ENCODE measurements at places on chromosomes 12 and 14. TPM values are rescaled to one million over a fixed set of nuclear protein-coding genes. Genes with fewer than 3 reads are reported as not detected.

DNA sequence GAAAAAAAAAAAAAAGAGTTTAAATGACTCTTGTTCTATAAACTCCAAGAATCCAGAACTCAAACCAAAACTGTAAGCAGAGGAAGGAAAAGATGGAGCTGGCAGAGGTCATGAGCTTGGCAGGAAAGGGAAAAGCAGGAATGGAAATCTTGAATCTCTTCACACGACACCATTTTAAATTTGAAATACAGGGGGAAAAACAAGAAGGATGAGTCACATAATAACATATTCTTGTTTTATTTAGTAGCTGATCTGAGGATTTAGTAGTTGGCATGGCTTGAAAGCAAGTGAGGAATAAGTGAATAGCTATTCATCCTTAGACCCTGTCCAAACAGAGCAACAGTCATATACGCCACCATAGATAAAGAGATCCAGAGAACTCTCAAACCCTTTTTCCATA is 35.0 kb downstream of the EPS8 start:
- H3K27ac ChIP-seq, result no peak overlapping the region
- H3K27me3 ChIP-seq, result no peaks in the 10 kb centered on the region
- H3K36me3 ChIP-seq, result no peaks in the 10 kb centered on the region
- no peak for DNase-seq
- H3K4me3 ChIP-seq, result no peak overlapping the region
- 0 out of 2 replicates have a peak, but pooled peaks cover 6% of the 10 kb centered on the region for H3K4me1 ChIP-seq

DNA sequence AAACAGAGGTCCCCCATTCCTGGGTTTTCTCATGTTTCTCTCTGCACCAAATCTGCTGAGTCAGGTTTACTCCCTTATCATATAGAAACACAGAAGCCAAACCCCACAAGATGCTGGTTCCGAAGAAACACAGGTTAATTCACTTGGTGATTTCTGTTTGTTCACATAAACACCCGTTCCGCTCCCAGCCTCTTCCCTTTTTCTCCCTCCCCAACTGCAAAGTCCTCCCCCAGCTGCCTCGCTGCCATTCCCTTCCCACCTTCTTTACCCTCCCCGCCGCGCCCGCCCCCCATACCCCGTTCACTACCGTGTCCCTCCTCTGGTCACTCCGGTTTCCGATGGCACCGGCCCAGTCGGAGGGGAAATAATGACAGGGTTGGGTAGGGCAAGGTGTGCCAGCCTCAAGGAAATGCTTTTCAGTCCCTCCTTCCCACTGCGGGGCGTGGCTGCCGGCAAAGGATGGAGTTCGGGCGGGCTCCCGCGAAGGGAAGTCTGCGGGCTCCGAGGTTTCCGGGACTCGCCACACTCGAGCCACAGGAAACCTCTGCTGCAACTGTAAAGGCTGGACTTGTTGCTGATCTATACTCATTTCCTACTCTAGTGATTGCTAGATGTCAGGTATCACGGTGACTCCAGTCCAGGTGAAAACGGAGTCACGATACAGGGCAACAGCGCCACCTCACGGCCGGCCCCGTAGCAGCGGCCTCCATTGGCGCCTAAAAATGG is at the start of gene STYK1:
TSS of gene STYK1 (minus strand) at position 394 of the 726 bp plus-strand sequence. CDS start 39,434 bp downstream, outside the sequence.
- H3K4me1 ChIP-seq, result no peaks in the 10 kb centered on the region
- no peak within 1 kb of the TSS for H3K27ac ChIP-seq
- peak within 1 kb of the TSS; percentile 52 for H3K4me3 ChIP-seq
- peak; percentile 59 for DNase-seq
- no peaks in the 10 kb centered on the region for H3K36me3 ChIP-seq
- no peaks in the 10 kb centered on the region for H3K27me3 ChIP-seq

DNA sequence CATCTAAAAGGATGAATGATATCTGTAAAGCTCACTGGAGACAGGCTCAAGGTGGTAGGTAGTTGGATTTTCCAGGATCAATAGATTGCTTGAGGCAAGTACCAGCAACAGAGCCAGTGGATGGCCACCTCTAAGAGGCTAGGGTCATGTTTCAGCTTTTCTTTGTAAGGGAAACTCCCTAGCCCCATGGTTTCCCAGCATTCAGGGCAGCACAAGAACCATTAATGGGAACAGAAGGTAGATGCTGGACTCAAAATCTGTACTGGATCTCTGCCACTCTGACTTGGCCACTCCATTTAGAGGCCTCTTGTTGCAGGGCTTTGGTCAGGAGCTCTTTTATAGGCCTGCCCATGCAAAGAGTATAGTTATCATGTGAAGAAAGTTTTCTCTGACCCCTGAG is 76.1 kb upstream of the DYRK2 start:
- DNase-seq, result no peak
- H3K4me1 ChIP-seq, result no peaks in the 10 kb centered on the region

DNA sequence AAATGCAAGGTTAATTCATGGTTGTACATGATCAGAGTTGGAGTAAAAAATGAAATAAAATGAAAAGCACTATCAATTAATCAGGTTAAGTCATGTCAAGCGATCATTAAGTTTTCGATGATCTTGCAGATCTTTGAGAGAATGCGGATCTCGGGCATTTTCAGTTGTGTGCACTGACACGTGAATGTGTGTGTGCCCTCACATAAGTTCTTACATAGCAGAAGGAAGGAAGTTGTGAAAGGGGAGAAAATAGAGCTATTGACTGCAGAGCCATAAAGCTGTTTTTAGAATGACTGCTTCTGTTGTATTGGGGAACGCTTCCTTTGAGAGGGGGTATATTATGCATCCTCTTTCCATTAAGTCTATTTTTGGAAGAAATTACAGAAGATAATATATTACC is 101.3 kb downstream of the HMGA2 start:
- no peak overlapping the region for H3K4me3 ChIP-seq
- H3K36me3 ChIP-seq, result no peaks in the 10 kb centered on the region
- H3K4me1 ChIP-seq, result no peaks in the 10 kb centered on the region
- H3K27me3 ChIP-seq, result no peaks in the 10 kb centered on the region
- H3K27ac ChIP-seq, result no peak overlapping the region

DNA sequence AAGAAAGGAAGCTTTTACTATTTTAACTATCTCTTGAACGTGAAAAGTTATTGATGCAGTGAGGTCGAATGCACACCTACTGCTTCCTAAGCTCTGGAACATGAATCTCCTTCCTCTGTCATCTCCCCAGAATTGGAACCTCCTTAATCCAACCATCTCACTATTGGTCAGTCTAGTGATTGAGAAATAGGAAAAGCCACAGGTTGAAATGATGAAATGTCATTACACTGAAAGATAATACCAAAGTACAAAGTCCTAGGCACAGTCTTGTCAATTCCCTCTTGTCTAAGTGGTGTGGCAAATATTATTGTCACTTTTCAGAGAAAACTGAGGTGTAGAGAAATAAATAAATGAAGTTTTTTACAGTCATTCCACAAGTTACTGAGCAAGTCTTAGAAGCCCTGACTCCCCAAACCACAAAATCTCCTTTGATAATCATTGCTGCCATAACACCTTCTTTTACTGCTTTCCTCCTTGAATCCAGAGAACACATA is 19.5 kb upstream of the HIGD1C start:
- no peaks in the 10 kb centered on the region for H3K36me3 ChIP-seq
- no peaks in the 10 kb centered on the region for H3K27me3 ChIP-seq
- no peak for DNase-seq
- H3K27ac ChIP-seq, result no peak overlapping the region

DNA sequence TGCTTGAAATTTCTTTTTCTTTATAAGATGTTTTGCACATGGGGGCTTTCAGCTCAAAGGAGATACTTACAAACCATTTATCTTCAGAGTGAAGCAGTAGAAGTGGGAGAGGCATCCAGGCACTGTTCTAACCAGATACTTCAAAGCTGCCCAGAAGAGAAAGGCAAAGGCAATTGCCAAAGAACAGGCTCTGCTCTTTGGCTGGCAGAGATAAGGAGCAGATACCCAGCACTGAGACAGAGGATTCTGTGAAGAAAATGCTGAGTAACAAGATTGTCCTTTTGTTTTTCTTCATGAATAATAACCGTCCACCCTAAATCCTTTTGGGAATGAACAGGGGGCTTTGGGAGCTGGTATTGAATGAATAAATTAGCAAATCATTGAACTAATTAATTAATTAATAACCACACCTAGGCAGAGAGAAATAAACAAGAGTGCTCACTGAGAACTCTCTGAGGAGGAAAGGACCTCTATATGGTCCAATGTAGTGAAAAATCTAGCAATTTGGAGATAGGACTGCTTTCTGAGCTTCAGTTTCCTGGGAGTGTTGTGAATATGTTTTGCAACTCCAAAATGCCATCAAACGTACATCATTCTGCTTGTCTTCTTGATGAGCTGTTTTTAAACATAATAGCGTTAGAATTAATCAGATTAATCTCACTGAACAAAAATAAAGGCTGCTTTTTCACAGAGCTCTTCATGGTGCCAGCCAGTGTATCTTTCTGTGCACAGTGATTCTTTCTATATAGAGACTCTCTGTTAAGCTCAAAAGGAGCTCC is 192.8 kb upstream of the AMIGO2 start:
- H3K27ac ChIP-seq, result peak overlapping the region; percentile 90
- peaks cover 64% of the 10 kb centered on the region for H3K4me1 ChIP-seq
- H3K4me3 ChIP-seq, result no peak overlapping the region
- H3K36me3 ChIP-seq, result 0 out of 2 replicates have a peak, but pooled peaks cover 3% of the 10 kb centered on the region

- no peak overlapping the region for H3K4me3 ChIP-seq
- no peaks in the 10 kb centered on the region for H3K27me3 ChIP-seq
- no peaks in the 10 kb centered on the region for H3K4me1 ChIP-seq
These were observed 5.5 kb upstream of the CCDC175 start for GRCh38 chr14:59582161-59582560.

- peaks cover 8% of the 10 kb centered on the region for H3K27me3 ChIP-seq
- peaks cover 8% of the 10 kb centered on the region for H3K4me1 ChIP-seq
- no peaks in the 10 kb centered on the region for H3K36me3 ChIP-seq
These were observed 215.3 kb upstream of the PKP2 start for GRCh38 chr12:33111850-33112249.

DNA sequence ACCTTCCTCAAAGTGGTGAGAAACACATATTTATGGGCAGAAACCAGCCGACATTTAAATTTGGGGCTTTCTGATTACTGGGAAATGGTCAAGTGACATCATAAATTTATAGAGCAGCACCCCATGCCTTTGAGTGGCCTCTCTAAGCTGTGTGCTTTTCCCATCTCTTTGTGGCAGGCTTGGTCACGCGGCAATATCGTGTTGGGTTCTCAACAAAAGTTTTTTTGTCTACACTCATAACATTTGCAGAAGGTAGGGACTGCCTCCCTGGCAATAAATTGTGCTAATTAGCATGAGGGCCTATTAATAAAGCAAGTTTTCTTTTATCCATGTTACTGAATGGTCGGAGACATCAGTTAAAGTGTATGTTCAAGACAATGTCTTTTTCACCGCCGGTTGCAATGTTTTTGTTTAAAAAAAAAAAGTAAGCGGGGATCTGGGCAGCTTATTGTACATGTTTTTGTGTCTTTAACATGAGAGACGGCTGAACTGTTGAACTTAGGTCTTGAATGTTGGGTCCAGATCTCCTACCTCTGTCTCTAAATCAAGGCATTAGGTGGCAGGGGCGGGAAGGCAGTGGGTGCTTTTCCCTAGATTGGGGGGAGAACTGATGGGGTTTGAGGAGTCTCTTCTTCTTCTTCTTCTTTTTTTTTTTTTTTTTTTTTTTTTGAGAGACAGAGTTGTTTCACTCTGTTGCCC is 193.3 kb downstream of the PHETA1 start:
- H3K27ac ChIP-seq, result no peak overlapping the region
- H3K27me3 ChIP-seq, result peaks cover 54% of the 10 kb centered on the region
- H3K4me3 ChIP-seq, result no peak overlapping the region
- H3K36me3 ChIP-seq, result no peaks in the 10 kb centered on the region

- no peak for DNase-seq
- H3K27me3 ChIP-seq, result no peaks in the 10 kb centered on the region
- peaks cover 59% of the 10 kb centered on the region for H3K4me1 ChIP-seq
- no peak overlapping the region for H3K27ac ChIP-seq
- H3K4me3 ChIP-seq, result no peak overlapping the region
These were observed 3.7 kb downstream of the ITGA5 start for GRCh38 chr12:54415221-54415929.

- no peak overlapping the region for H3K4me3 ChIP-seq
- no peak overlapping the region for H3K27ac ChIP-seq
These were observed 11.1 kb upstream of the NINJ2 start for GRCh38 chr12:674272-674781.

- H3K4me3 ChIP-seq, result no peak overlapping the region
- no peaks in the 10 kb centered on the region for H3K27me3 ChIP-seq
- no peak overlapping the region for H3K27ac ChIP-seq
These were observed 31.6 kb upstream of the NR2C1 start for GRCh38 chr12:95104919-95105452.

GRCh38 chr14:29587761-29588470 is 339.7 kb downstream of the PRKD1 start:
- H3K36me3 ChIP-seq, result no peaks in the 10 kb centered on the region
- H3K27ac ChIP-seq, result no peak overlapping the region
- no peaks in the 10 kb centered on the region for H3K27me3 ChIP-seq
- DNase-seq, result no peak
- no peak overlapping the region for H3K4me3 ChIP-seq

Gene PNP
- 34.8 TPM for total RNA-seq

Gene RNASE7
- total RNA-seq, result not detected

Gene KRT84
- total RNA-seq, result not detected

Gene COX8C
- total RNA-seq, result not detected

Gene ANKS1B
- not detected for total RNA-seq

Gene MYF5
- total RNA-seq, result not detected

Gene PPFIA2
- total RNA-seq, result 0.47 TPM

Gene SYNE2
- 33.8 TPM for total RNA-seq

Gene KLRC4
- total RNA-seq, result not detected

Gene TAS2R20
- total RNA-seq, result not detected
